ENCODE measurements at places on chromosomes 5 and 9.

DNA sequence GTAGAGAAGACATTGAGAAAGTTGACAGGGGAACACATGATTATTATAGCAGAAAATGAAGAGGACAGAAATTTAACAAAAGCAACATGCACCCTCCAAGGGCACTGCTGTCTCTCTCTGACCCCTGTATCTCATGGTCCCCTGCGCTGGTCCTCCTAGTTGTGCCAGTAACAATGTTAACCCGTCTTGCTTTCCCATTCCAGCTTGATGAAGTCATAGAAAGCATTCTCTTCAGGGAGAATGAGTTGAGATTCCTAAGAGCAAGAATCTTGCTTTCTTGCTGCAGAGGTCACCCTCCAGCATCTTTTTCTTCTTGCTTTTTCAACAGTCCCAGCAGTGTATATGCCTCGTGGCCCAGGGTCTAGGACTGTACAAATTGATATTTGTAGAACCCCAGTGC lies 279.6 kb upstream of the ADAMTSL1 start:
- no peak for DNase-seq

- no peak for DNase-seq
Measured at GRCh38 chr9:22107202-22108045, 98.3 kb upstream of the CDKN2B start.

DNA sequence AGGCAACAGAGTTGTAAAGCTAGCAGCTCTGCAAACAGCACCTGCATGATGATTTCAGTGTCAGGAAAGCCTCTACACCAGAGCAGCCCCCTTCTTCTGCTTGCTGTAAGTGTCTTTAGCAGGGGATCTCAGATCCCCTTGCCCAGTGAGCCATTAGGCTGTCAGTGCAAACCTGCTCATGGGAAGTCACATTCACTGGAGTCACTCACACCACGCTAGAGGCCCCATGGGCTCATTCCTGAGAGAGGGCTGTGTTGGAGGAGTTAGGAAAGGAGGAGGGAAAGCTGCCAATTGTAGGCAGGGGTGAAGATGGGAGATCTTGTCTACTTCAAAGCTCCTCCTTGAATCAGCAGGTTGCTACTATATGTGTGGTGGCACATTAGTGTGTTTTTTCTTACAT lies 275.2 kb downstream of the SMARCA2 start:
- DNase-seq, result no peak

DNA sequence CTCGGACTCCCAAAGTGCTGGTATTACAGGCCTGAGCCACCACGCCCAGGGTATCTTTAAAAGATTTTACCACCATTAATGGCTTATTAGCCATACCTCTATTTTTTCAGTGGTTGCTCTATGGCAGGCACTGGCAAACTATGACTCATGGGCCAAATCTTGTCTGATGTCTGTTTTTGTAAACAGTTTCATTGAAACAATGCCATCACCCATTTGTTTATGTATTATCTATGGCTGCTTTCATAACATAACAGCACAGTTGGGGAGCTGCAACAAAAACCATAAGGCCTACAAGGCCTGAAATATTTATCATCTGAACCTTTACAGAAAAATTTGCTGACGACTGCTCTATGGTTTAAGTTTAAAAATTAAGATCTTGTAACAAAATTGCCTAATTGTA lies 66.8 kb downstream of the SLC38A9 start:
- DNase-seq, result peak; percentile 36

DNA sequence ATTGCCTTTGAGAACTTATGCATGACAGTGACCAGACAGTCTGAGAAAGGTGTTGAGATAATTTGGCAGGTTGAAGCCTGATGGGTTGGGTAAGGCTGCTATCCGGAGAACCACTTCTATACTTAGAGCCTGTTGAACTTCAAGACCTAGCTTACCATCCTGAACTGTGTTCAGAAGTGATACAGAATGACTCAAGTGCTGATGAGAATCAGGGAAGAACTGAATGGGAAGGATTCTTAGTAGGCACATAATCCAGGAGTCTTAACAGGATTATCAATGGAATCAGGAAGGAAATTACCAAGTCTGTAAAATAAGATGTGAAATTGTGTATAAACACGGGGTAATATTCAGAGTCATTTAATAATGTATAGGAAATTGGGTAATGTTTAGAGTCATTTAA lies 9.0 kb upstream of the PAPPA start:
- DNase-seq, result no peak

- DNase-seq, result no peak
Measured at GRCh38 chr5:139019211-139019610, 144.1 kb upstream of the LRRTM2 start.

All from A549 (cell line).